ENCODE measurements at places on chromosomes 5 and 9.

GRCh38 chr9:2193552-2193951, 178.4 kb downstream of the SMARCA2 start:
- DNase-seq: no peak

GRCh38 chr5:153546566-153546965, 56.1 kb downstream of the GRIA1 start:
- no peak for DNase-seq

DNA sequence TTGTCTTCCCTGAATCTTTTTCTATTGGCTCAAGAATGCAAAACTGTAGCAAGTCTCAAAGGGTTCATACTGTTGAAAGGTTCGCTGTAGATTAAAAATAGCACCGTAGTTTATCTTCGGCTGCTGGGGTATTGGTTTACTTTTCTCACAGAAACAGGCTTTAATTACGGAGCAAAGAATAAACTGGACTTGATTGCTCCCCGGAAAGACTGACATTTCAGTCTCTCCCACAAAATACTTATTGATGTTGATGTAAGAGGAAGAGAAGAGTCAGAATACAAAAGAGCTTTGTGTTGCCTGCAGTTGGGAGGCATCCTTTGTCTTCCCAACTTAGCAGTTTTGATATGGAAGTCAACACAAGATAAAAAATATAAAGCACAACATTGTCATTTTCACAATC, 183.9 kb upstream of the DMAC1 start:
- DNase-seq: no peak

DNA sequence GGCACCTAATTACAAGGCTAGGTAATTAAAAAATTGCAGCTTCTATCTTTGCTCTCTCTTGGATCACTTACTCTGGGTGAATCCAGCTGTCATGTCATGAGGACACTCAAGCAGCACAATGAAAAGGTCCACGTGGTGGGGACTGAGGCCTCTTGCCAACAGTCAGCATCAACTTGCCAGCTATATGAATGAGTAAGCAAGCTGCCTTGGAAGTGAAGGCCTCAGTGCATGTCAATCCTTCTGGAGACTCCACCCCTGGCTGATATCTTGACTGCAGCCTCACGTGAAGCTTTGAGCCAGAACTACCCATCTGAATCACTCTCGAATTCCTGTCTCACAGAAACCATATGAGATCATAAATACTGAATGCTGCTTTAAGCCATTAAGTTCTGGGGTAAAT, 140.5 kb downstream of the SNX18 start:
- no peak for DNase-seq

DNA sequence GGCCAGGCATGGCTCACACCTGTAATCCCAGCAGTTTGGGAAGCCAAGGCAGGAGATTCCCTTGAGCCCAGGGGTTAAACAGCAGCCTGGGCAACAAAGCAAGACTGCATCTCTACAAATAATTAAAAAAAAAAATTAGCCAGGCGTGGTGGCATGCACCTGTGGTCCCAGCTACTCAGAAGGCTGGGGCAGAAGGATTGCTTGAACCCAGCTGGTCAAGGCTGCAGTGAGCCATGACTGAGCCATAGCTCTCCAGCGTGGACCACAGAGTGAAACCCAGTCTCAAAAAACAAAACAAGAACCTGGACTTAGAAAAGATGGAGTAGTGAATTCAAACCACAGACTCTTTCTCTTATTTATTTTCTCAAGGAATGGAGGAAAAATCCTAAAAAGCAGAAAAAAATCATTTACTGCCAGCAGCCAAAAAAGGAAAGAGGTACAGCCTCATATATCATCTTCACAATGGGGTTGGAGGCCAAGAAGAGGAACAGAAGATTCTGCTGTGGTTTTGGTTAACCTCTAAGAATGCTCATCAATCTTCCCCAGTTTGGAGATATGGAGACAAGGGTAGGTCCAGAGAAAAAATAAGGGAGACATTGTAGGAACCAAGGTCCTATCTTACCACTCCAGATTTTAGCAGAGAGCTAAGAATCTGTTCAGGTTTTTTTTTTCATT, 40.0 kb upstream of the MYO10 start:
- no peak for DNase-seq

- DNase-seq: no peak
Observed at GRCh38 chr5:75034137-75034739, 18.1 kb downstream of the GCNT4 start.

DNA sequence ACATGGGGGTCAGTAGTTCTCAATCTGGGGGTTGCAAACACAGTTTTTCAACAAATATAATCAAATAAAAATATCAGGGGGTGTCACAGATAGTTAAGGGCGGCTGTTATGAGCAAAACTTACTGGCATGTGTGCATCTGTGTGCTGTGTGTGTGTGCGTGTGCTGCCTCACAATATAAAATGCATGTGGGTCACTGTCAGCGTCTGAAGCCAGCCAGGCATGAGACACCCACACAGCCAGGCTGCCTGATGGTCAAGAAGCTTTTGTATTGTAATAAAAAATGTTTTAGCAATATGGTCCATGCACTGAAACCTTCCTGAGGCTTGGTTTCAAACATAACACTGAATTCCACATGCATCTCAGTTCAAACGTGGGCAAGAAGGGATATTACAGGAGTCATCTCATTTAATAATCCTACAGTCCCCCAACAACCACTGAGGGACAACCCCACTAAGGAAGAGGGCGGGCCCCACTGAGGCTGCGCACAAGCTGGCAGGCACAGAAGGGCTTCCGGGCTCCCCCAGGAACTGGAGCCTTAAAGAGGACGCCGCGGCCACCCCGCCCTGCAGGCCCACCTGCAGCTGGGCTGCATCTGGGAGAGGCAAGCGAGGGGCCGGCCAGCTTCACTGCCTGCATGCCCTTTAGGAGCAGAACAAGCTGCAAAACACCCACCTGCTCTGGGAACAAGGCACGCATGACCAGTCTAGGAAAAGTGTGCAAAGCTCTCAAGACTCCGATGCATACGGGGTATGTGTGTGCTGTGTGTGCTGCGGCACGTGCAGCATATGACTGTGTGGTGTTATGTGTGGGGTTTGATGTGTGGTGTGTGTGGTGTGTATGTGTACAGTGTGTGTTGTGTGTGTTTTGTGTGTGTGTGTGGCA, 14.1 kb downstream of the SEMA4D start:
- DNase-seq: no peak

DNA sequence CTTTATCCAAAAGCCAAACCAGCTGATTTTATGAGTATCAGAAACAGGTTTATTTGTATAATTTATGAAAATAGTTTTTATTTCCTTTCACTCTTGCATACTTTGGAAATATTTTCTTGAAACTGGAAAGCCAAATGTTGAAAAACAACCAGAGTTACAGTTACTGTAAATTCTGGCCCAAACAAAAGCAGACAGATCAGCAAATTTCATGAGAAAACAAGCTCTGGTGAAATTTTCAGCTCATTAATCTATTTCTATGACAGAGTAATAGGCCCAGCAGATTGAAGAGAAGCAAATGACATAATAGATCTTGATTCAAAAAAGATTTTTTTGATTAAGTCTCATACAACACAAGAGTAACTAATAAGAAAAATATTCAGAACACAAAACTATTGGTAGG, 182.7 kb downstream of the ENC1 start:
- DNase-seq: no peak

DNA sequence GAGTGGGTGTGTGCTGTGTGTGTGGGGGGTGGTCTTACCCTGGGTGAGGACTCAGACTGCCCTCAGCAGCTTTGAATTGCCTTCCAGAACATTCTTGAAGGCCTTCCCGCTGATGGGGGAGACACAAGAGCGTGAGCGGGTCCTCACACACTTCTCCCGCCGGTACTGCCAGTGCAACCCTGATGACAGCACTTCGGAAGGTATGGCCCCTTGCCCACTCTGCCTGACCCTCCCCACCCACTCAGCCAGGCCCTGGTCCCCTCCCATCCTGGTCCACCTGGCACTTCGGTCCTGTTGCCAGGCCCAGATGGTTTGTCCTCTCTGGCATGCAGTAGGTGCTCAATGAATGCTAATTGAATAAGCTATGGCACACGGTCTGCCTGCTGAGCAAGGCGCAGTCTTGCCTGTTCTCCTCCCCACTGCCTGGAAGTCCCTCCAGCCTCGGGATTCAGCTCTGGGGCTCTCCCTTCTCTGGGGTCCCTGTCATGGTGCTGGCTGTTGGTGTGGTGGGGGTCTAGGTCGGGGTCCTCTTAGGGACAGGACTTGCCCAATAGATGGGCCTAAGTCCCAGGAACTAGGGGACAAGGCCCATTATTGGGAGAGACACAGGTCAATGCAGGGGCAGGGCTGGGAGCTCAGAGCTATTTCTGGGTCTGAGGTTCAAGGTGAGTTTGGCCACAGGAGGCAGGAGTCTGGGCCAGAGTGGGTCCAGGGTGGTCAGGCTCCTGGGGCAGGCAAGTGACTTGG, 26.4 kb downstream of the PSD2 start:
- DNase-seq: no peak

DNA sequence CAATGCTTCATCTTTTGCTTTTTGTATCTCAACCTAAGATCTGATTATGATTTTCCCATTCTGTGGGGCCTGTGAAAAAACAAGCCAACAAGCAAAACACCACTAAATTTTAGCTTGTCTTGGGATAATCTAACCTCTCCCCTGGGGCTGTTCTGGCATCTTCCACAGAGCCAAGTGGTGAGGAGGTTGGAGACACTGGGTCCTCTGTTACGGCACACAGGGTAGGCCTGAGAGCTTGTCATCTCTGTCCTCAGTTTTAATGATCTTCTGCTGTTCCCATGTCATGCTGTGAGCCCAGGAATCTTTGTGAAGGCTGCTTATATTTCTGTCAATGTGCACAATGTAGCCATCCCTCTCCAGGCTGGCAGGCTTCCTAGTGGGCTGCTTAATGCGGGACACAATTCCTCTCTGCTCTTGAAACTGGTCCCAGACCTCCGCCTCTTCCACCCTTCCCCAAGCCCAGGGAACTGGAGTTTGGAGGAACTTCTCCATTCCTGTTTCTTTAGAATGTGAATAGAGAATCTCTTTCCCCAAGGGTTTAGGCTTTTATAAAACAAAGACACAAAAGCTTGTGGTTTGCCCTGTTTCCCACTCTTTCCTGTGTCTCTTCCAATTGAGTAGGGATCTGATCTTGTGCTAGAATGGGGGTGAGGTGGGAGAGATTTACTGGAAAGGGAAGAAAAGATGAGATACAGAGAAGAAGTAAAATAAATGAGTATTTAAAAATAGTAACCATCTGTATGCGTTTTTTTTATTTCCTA, 30.9 kb upstream of the SEMA6A start:
- DNase-seq: no peak

DNA sequence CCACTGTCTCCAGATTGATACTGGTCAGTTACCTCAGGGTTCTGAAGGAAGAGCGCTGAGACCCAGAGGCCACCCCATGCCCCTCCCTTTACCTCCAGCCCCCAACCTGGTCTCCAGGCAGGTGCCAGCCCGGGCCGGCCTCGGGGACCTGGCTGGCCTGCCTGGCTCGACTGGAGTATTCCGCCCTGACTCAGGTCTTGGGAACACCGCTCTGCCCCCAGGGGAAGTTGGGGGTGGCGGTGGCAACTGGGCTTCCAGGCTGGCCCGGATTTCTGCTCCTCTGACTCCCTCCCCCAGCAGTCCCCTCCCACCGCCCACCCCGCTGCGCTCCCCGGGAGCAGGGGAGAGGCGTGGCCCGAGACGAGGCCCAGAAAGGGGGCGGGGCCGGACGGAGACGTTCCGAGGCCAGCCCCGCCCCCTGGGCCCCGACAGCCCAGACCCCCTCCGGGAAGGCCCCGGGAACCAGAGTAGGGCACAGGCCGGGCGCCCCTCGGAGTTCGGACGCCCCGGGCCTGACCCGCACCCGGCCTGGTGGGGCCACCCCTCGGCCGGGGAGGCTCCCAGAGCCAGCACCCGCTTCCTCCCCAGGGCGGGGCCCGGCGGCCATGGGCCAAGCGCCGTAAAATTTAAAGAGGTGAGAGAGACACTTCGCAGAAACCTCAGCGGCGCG, 82.5 kb upstream of the ZBTB43 start:
- DNase-seq: no peak

- DNase-seq: no peak
Observed at GRCh38 chr9:128718047-128718446, 5.9 kb downstream of the ZDHHC12 start.

DNA sequence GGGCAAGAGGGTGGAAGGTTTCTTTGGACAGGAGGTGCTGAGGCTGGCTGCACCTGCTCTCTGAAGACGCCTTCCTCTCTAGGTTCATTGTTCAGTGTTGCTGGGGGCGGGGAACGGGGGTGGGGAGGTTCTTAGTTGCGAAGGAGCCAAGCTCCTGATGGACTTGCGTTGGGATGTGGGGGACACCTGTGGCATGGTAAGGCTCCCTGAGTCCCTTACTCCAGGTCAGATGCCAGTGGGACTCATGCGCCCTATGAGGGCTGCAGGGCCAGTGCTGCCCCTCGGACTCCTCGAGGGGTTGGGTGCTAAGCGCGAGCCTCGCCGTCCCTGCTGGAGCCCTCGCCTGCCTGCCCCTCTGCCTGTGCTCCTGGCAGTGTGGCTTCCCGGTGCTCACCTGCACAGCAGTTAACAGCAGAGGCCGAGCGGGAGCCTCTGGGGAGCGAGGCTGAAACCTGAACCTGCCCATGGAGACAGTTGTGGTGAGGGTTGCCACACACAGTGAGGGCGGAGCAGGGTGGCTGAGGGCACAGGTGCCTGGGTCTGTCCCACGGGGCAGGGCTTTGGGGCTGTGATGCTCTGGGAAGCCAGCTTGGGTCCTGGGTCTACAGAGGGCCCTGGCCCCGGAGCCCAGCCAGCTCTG, 5.5 kb downstream of the RNU6ATAC start:
- no peak for DNase-seq

GRCh38 chr9:127662617-127663016, 44.2 kb upstream of the CFAP157 start:
- no peak for DNase-seq

Data from SK-N-DZ (cell line).